Right renal pelvis (tissue), 4 donors: ENCODE measurements at places on chromosomes 4 and X.

- DNase-seq, result no peak
These were observed 89.3 kb upstream of the GPR34 start for GRCh38 chrX:41599507-41599906.

DNA sequence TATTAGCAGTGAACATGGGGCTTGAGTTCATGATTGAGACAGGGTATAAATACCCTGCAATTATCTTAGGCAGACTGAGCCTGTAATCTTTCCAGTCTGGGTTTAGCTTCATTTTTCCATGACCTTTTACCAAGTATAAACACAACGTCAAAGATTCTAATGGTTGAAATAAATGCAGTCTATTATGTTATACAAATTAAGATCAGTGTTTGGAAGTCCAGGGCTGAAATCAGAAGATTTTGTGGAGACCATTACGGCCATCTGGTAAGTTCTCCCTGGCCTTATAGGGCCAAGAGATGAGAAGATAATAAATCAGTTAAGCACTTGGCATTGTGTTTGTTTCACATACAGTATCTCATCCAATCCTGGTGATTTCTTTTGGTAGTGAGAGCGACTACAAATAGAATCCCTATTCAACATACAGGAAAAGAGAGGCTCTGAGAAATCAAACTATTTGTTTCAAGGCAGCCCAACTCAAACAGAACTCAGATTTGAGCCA lies 425.8 kb downstream of the PACRGL start:
- DNase-seq, result no peak

DNA sequence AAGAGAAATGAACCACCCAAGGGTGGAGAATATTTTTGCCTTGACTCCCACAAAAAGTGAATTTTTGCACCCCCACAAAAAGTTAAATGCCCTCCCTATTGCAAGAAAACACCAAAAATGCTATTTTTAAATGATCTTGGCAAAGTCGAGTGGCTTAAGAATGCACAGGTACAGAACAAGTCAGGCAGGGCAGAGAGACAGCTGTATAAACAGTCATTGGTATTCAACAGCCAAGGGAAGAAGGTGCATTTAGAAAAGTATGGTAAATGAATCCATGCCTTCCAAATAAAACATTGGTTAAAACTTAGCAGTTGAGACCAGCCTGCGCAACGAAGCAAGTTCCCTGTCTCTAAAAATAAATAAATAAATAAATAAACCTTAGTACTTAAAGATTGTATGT lies 169.3 kb downstream of the CHIC2 start:
- DNase-seq, result no peak

DNA sequence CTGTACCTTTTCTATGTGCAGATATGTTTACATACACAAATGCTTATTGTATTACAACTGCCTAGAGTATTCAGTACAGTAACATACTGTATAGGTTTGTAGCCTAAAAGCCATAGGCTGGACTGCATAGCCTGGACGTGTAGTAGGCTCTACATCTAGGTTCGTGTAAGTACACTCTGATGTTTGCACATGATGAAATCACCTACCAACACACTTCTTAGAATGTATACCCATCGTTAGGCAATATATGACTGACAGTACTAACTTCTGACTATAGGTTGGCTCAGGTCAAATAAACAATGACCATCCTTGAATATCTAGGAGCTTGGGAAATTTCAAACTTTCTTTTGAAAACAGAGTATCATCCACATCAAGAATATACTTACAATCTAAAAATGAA lies 139.0 kb downstream of the CORIN start:
- no peak for DNase-seq

GRCh38 chr4:113763029-113763285 lies 1.4 kb upstream of the CAMK2D start:
- no peak for DNase-seq

- no peak for DNase-seq
These were observed 1.0 kb downstream of the ARMCX1 start for GRCh38 chrX:101551380-101551767.

- no peak for DNase-seq
These were observed 41.1 kb downstream of the ADGRA3 start for GRCh38 chr4:22474636-22475310.

- DNase-seq, result no peak
These were observed 4.7 kb downstream of the HS3ST1 start for GRCh38 chr4:11424000-11424399.

GRCh38 chrX:112867570-112867969 lies 26.9 kb upstream of the AMOT start:
- DNase-seq, result no peak

- no peak for DNase-seq
These were observed 184.9 kb downstream of the FRAS1 start for GRCh38 chr4:78242071-78242470.

DNA sequence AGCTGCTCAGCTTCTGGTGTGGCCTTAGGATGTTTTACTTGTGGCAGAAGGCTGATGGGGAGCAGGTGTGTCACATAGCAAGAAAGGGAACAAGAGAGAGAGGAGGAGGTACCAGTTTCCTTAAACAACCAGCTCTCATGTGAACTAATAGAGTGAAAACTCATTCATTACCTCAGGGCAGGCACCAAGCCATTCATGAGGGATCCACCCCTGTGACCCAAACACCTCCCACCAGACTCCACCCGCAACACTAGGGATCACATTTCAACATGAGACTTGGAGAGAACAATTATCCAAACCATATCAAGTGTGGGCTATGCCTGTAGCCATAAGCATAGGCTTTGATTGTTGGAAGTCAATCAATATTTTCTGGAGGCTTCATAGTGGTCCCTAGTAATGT lies 56.0 kb downstream of the GSX2 start:
- DNase-seq, result no peak

GRCh38 chrX:15797707-15798106 lies 7.4 kb downstream of the ZRSR2 start:
- no peak for DNase-seq

DNA sequence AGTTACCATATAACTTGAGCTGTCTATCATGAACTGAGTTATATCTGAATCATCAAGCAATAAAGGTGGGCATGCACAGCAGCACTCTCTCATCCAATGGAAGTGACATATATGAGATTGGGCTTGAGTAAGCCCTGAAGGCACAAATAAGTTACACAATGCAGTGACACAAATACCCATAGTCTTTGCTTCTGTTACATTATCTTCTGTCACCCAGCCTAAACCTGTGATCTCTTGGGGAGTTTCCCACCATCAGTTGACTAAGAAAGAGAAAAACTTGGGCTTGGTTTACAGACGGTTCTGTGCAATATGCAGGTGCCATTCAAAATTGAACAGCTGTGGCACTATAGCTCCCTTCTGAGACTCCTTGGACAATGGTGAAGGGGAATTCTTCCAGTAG lies 138.8 kb upstream of the IL15 start:
- DNase-seq, result no peak

GRCh38 chr4:108272561-108272960 lies 103.8 kb upstream of the LEF1 start:
- no peak for DNase-seq

GRCh38 chr4:8215001-8215427 lies 15.9 kb downstream of the SH3TC1 start:
- no peak for DNase-seq

DNA sequence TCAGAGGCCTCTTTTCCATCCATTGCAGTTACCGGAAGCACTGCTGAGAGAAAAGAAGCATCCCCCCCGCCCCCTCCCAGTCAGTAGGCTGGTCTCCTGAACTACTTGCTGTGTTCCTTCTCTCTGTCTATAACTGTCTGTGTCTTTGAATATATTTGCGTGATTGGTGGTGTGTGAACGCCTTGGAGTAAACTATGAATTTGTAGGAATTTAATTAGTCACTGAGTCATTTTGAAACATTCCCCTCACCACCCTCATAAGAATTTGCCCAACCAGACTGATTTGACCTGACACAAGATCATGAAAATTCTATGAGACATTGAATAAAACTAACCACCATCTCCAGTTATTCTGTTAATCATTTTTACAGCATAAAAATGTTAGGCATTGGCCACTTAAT lies 6.7 kb upstream of the NXF3 start:
- DNase-seq, result no peak

DNA sequence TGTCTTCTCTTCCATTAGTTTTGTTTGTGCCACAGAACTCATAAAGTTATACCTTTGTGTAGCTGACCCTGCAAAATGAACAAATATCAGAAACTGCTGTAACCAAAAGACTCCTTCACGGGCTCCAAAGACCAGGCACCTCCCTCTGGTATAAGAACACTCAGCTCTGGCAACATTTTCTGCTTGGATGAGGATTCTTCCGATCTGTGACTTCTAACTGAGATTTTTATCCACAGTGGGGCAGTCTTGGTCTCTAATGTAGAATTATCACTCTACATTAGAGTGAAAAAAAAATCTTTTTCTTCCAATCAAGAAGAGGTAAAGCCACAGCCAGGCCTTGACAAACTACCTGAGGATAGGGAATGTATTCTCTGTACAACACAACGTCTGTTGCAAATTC lies 38.5 kb upstream of the PRSS48 start:
- no peak for DNase-seq

GRCh38 chrX:139924069-139924695 lies 8.7 kb downstream of the ATP11C start:
- DNase-seq, result no peak

GRCh38 chr4:39124885-39125599 lies 57.3 kb upstream of the WDR19 start:
- no peak for DNase-seq

GRCh38 chr4:151438154-151438553 lies 29.2 kb downstream of the FHIP1A start:
- DNase-seq, result no peak

DNA sequence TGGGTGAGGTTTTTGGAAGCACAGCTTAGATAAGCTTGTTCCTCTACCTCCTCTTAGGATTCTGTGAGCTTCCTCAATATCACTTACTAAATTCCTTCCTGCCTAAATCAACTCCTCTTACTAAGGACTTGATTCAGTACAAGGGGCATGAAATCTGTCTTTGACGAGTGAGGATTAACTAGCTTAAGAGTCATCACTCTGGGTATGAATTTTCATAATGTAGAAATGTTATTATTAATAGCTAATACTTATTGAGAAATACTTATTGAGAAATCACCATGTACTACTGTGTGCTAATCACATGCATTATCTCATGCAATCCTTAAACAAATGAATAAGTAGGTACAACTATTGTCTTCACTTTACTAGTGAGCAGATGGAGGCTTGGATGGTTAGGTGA lies 28.6 kb downstream of the TRPC3 start:
- no peak for DNase-seq

- no peak for DNase-seq
These were observed 196.5 kb upstream of the FTHL17 start for GRCh38 chrX:31268359-31268758.

DNA sequence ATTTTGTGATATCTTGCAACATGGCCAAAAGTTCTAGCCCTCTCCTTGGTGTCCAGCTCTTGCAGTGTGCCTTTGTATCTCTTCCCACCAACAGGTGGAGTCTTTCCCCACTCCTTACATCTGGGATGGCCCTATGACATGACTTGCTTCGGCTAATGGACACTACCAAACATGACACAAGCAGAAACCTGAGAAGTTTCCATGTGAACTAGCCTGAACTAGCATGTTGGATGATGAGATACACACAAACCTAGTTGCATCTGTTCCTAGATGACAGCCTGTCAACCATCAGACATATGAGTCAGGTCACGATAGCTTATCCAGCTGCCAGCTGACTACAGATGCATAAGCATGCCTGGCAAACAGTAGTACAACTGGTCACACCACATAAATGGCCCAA lies 207.5 kb upstream of the FTHL17 start:
- DNase-seq, result no peak

DNA sequence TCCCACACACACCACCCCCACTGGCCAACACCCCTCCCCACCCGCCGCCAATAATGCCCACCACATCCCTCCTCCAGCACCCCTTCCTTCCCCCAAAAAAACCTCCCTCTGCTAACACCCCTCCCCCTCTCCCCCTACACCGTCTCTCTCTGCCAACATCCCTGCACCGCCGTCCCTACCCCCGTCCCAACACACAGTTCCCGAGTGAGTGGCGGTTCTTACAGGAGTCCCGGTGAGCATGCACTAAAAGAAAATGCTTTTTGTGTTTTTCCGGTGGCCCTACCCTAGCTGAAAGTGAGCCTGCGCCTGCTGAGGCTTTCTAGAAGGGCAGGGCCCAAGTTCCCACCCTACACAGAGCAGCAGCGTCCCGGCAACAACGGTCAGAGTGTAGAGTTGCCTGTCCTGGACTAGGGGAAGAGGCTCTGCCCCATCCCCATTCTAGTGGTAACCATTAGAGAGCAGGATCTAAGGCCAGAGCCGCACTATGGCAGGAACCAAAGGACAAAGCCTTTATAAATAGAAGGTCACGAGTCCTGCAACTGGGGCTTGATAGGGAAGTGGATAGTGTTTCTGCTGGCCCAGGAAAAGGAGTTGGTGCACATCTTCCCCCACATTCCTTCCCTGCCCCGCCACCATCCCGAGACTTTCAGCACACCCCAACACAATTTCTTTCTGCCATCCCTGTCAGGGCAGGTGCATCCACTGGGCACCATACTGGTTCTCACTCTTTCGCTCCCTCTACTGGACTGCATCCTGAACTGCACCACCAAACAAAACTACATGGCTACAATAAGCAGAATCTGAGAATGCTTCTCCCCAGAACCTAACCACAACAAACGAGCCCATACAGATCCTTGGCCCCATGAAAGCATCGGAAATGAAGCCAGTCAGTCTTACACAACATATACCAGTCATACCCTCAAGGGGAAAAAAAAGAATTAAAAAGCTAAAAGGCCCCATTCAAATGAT lies 78.1 kb upstream of the PAGE3 start:
- DNase-seq, result no peak

DNA sequence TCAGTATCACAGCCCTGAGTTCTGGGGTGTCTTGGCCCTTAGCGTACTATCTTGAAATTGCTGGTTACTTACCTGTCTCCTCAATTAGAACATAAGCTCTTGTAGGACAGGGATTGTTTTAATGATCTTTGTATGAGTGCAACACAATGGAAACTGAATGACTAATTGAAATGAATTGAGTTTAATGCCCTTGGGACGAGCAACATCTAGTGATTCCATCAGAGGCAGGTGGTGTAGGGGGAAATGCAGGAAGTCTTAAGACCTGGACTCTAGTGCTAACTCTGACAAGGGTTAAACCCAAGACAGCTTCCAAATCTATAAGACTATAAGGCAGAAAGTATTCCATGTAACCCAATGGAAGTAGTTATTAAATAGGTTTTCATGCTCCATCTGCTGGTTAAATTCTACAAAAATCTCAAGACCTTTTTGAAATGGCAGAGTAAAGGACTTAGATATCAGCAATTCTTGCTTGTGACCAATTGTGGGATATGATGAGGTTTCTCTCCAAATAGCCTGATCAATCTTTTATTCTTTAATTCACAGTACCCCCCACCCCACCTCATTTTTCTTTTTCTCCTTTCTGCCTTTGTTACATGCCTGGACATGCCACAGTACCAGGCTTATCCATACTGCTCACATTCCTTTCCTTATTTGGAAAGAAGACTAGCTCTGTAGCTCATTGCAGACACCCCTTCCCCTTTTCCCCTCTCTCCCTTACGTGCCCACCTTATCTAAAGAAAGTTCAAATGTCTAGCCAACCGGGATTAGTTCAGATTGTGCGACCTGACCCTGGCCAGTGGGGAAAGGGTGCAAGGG lies 340.8 kb downstream of the PAPSS1 start:
- DNase-seq, result no peak

GRCh38 chrX:8204169-8204935 lies 33.3 kb upstream of the VCX2 start:
- no peak for DNase-seq

- no peak for DNase-seq
These were observed 23.9 kb upstream of the BCOR start for GRCh38 chrX:40121618-40122017.
